Activated CD4-positive, alpha-beta T cell treated with anti-CD3 and anti-CD28 coated beads, Interleukin-2, amount 10 ng/mL, durations not matched to agents 24 days and 14 days (primary cell): ENCODE measurements at places on chromosomes 6 and 20. TPM values are rescaled to one million over a fixed set of nuclear protein-coding genes. Genes with fewer than 3 reads are reported as not detected.

C6orf52 gene
- total RNA-seq: 2.2 and 3.0 TPM in 2 replicates

SIRT5 gene
- 8.1 and 8.4 TPM in 2 replicates for total RNA-seq

SLC44A4 gene
- 0.21 TPM in 1 of 2 replicates, not detected in the other for total RNA-seq

C2 gene
- 0.30 and 0.43 TPM in 2 replicates for total RNA-seq

ZNF831 gene
- total RNA-seq: 3.1 and 3.4 TPM in 2 replicates

CTSZ gene
- total RNA-seq: 48.1 and 51.1 TPM in 2 replicates

PDYN gene
- total RNA-seq: not detected in 2 replicates

PDE10A gene
- not detected in 2 replicates for total RNA-seq

AVP gene
- total RNA-seq: not detected in 2 replicates

TRAPPC3L gene
- not detected in 2 replicates for total RNA-seq

BPI gene
- not detected in 2 replicates for total RNA-seq

VIP gene
- not detected in 2 replicates for total RNA-seq

DOK5 gene
- 37.1 and 38.4 TPM in 2 replicates for total RNA-seq

TUBB2B gene
- total RNA-seq: 0.12 TPM in 1 of 2 replicates, not detected in the other

OR2J3 gene
- total RNA-seq: not detected in 2 replicates

CST4 gene
- not detected in 2 replicates for total RNA-seq

COL19A1 gene
- not detected in 2 replicates for total RNA-seq

DEK gene
- 170 and 175 TPM in 2 replicates for total RNA-seq

ATP9A gene
- 14.7 and 16.1 TPM in 2 replicates for total RNA-seq

VGLL2 gene
- not detected in 2 replicates for total RNA-seq

UBD gene
- total RNA-seq: 0.49 and 0.62 TPM in 2 replicates

RRAGD gene
- 10.6 and 10.9 TPM in 2 replicates for total RNA-seq
